ENCODE measurements at places on chromosomes 2 and 18. TPM values are rescaled to one million over a fixed set of nuclear protein-coding genes. Genes with fewer than 3 reads are reported as not detected.

- DNase-seq, result no peak
Observed at GRCh38 chr2:164186591-164186990, 434.7 kb downstream of the GRB14 start.

DNA sequence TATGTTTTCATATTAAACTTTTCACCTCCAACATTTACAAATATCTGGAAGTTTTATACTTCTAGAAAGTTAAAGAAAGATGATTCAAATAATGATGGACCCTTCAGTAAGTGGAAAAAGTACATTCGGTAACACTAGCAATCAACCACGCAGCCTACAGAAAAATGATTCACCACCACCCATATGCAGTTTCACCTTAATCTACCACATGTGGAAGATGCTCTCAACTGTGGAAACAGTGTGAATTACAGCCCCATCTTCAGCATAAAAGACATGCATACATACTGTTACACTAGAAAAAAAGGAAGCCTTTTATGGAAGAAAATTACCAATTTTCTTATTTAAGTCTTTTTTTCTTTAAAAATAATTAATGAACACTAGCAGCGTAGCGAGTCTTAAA is 1.1 kb downstream of the SLC38A11 start:
- no peak for DNase-seq

DNA sequence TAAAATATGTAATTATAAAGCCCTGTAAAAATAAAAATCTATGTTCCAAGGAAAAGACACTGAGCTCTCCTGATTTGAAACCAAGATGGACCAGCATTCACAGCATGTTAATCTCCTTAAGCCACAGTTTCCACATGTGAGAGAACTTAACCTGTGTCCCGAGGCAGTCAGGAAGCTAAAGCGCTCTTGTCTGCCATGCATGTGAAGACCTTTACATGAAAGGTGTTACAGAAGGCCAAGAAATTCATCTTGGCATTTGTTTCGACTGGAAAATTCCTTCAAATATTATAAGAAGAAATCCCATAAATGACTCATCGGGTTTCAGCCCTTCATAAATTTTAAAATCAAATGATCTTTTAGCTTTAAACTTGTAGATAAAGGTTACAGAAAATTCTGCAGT is 328.6 kb downstream of the CDH2 start:
- no peak for DNase-seq

DNA sequence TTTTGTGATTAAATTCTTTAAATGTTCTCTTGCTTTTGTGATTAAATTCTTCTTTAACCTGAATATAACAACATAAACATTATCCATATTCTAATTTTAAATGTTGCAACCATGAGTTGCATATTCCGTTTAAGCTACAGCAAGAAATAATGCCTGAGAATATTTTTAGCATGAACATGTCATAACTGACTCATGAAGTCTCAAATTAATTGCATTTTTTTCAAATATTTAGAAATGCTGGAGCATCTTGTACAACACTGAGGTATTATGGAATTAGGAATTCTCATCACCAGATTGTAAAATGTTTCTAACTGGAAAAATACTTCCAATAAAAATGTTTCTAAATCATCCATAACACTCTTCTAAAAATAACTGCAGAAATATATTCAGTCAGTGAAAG is 14.7 kb downstream of the ROCK2 start:
- no peak for DNase-seq

- no peak for DNase-seq
Observed at GRCh38 chr18:21391074-21391673, 149.1 kb downstream of the GREB1L start.

DNA sequence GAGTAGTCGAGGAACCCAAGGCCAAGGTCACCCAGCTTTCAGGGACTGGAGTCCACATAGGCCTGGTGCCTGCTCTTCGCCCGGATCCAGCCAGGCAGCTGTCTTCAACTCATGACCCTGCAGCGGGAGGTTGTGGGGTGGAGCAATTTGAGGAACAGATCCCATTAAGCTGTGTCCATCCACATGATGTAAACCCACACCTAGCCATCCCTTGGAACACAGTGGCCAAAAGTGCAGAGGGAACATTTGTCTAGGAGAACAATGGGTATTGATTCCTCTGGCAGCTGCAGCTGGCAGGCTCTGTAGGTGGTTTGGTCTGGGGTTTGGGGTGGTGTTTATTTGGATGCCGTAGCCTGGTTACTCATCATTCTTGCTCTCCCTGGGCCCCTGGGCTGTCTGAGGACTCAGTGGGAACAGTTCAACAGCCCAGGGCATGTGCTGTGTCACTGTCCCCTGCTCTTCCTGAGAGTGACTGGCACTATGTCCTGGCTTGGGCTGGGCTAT is 99.4 kb downstream of the TFCP2L1 start:
- no peak for DNase-seq

DNA sequence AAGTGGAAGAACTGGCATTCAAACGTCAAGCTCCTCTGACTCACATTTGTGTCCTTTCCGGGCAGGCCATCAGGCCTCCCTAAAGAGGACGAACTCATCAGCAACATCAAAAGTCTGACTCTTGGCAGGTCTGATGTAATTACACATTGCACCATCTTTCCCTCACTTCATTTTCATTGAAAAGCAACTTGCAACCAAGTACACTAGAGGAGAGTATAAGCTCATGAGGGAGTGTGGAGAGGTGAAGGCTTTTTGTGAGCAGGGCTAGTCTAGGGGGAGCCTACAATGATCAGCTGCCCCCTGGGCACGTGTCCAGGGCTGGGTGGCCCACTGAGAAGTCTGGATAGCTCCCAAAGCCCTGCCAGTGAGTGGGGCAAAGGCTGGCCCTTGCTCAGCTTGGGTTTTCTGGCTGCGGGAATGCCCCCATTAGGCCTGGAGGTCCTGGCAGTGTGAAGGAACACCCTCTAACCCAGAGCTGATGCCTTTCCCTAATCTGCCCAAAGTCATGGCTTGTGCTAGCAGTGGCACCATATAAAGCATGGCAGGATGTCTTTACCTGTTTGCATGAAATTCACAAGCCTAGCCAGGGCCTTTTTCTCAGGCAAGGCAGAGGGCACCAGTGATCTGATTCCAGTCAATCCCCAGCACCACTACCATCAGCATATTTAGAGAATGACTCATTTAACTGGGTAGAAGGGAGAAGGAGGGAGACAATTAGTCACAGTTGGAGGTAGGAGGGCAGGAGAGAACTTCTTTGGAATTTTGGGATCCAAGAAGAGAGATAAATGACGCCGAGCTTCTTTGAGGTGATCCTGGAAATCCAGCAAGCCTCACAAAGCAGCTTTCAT is 8.5 kb upstream of the DAW1 start:
- DNase-seq, result peak; percentile 55

GRCh38 chr2:176813621-176814049 is 399.0 kb upstream of the HNRNPA3 start:
- DNase-seq, result peak; percentile 39

DNA sequence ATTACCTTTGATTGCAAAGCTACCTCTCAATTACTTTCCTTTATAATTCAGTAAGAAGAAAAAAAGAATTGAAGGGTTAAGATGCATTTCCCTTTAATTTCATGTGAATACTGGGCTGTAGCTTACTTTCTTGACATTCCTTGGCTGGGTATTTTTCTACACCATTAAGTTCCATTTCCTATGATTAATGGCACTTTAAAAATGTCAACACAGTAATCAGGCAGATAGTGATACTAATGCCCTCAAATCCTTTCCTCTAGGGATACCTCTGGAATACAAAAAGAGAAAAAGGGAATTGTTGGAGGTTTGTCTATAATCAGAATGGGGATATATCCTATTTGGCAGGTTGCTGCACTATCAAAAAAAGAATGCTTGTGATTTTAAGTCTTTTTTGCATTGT is 216.9 kb downstream of the SRBD1 start:
- no peak for DNase-seq

- DNase-seq, result no peak
Observed at GRCh38 chr2:148866091-148866490, 8.9 kb upstream of the KIF5C start.

DNA sequence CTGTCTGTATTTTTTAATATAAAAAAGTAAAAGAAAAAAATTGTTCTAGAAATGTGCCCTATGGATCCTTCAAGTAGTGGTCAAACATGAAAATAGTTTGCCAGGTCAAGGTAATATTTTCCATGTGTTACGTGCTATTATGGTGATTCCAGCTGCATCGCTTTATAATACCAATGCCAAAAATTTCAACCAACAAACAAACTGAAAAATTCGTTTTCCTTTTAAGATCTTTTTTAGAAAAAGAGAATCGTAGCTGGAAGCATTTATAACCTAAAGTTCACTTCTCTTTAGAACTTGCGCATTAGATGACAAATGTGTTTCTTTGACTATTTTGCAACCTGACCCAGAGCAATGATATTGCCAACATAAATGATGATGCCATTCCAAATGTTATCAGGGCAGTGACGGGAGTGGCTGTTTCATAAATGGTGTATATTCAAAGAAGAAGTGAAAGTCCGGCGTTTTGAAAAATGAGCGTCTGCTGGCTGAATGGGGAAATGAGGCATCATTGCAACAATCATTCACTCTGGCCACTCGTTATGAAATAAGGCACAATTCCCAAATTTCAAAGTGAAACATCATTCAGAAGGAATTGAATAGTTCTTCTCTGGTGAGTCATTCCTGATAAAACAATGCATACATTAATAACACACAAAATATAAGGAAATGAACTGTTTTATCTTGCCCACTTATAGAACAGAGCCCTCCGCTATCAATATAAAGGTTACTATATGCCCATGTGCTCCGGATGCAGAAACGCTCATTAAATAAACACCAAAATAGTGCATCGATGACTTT is 297.4 kb downstream of the TGIF1 start:
- DNase-seq, result no peak

DNA sequence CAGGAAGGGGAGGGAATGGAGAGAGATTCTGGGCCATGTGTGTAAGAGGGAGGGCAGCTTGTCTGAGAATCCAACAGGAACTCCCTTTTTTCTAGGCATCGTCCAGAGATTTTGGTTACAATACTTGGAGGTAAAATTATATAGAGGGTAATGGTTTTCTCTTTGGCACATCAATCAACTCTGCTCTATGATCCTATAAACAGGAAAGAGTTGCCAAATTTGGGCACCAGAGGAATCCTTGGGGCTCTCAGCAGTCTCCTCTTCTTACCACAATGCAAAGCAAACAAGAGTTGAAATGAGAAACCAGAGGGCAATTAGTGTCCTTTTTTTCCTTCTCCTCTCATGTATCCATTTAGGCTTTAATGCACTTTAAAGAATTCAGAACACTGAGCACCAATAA is 243.4 kb downstream of the SLC8A1 start:
- DNase-seq, result no peak

DNA sequence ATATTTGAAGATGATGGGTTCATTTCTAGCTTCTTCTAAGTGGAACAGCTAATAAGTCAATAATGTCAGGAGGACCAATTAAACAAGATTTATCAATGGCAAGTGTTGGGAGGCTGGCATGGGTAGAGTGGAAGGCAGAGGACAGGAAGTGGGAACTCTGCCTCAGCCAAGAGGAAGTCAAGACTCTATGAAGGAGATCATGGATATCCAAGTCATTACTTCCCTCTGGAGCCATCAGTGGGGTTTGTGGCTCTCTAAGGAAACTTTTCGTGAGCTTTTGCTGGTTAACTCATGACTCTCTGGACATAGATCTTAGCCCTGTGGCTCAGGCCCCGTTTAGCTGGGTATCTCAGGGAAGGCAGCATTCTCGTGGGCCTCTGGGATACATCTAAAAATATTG is 410.4 kb upstream of the ID2 start:
- no peak for DNase-seq

GRCh38 chr2:49616800-49617199 is 462.5 kb upstream of the FSHR start:
- DNase-seq, result peak; percentile 40

DNA sequence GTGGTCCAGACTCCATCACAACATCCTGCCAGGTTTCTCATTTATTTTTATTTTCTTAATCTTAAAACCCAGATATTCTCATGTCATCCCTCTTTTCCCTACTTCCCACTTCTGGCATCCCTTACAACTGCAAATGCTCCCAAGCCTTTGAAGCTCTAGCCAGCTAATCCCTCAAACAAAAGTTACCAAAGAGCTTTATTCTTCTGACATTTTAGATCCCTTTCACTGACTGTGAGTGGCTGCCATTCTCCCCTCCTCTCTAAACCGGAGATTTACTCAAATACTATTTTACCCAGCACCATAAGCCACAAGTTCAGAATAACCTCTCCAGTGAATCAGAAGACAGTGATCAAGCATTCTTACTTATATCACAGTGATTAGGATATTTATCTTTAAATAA is 569.0 kb upstream of the SYT4 start:
- no peak for DNase-seq

GRCh38 chr2:98881153-98881650 is 54.8 kb downstream of the CRACDL start:
- no peak for DNase-seq

DNA sequence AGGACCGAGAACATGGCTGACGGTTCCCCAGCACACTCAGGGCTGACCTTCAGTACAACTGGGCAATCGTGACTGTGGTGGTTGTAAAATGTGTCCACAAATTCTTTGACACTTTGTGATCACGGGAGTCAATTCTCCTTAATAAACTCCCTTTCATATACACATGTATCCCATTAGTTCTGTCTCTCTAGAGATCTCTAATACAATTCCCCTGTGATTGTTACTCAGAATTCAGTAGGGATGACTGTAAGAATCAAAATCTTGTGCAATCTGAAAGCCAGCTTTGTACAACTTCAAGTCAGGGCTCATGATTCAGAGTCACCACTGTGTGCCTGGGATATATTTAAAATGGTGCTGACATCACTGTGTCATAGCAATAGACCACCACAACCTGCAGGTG is 89.5 kb upstream of the LMAN1 start:
- no peak for DNase-seq

GRCh38 chr2:238114851-238115660 is 14.9 kb downstream of the ESPNL start:
- no peak for DNase-seq

- no peak for DNase-seq
Observed at GRCh38 chr2:30425326-30425725, 21.7 kb upstream of the LCLAT1 start.

DNA sequence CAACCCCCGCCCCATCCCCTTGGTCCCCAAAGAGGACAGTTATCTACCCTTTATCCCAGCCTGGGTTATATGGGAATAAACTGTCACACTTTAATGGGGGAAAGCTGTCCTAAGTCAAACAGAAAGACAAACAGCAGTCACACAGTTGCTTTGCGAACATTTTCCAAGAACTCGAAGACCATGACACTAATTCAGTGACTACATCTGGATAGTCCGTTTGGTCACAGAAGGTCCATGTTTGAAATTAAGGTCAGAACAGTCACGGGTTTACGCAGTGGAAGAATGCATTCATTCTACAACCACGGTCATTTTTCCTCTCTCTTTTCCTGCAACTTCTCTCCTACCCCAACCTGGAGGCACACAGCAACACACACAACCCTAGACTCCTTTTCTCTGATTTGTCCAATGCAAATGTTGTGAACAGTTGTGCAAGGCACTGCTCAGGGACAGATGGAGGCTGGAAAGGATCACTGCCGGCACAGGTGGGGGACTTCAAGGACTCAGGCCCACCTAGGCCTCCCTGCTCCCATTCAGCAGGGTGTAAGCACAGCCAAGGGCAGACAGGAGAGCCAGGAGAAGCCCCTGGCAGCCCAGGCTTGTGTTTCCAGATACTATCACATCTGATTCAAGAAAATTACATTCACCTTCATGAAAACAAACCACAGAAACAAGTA is 39.9 kb downstream of the ZNF516 start:
- DNase-seq, result no peak

Gene ARHGEF33
- 0.27 TPM for total RNA-seq

Gene NDC80
- total RNA-seq, result 5.6 TPM

Gene NMUR1
- total RNA-seq, result 0.48 TPM

Gene DNAJC5G
- not detected for total RNA-seq
